ENCODE measurements at places on chromosomes 3 and 15.

DNA sequence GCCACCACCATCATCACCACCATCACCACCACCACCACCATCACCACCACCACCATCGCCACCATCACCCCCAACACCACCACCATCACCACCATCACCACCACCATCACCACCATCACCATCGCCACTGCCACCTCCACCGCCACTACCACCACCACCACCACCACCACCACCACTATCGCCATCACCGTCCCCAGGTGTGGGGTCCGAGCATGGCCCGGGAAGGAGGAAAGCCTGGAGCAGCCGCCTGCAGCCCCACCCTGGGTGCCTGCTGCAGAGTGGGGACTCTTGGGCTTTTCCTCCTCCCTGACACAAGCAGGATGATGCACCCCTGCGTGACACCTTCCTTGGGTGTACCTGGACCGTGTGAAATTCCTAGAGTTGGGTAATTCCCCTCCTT, 43.9 kb downstream of the MUC4 start:
- DNase-seq: no peak

GRCh38 chr3:24591191-24591590, 96.5 kb upstream of the THRB start:
- no peak for DNase-seq

DNA sequence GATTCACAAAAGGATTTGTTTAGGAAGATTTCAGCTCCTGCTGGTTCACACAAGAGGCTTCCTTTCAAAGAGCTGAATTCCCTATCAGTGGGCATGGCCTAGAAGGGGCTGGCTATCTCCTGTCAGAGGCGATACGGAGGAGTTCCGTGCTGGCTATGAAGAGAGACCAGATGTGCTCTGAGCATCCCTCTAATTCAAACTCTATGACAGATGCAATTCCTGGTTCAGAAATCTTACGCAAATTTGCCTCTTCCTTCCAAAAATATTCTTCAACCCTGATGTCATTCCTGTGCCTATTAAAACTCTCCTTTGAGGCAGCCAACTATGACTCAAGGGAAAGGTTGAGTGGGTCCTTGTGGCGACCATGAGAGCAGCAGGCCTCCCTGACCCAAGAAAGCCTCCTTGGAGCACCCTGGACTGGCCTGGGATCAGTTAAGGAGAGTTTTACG, 139.3 kb upstream of the HES1 start:
- DNase-seq: no peak

DNA sequence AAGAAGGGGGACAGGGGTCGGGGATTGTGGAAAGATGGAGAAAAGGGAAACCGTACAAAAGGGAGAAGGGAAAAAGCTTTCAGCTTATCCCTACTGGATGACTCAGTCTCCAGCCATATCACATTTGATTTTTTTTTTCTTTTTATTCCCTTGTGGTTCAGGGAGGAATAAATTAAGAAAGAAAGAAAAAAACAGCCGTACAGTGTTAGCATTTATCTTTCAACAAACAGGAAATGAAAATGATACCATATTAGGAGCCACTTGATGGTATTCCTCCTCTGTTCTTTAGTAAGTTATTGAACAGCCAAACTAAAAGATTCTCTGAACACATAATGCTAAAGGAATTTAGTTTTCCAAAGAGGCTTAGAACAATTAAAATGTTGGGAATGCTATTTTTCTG, 594.4 kb downstream of the FOXP1 start:
- DNase-seq: no peak

- DNase-seq: no peak
Measured at GRCh38 chr15:62059816-62060112, 483 bp downstream of the VPS13C start.

DNA sequence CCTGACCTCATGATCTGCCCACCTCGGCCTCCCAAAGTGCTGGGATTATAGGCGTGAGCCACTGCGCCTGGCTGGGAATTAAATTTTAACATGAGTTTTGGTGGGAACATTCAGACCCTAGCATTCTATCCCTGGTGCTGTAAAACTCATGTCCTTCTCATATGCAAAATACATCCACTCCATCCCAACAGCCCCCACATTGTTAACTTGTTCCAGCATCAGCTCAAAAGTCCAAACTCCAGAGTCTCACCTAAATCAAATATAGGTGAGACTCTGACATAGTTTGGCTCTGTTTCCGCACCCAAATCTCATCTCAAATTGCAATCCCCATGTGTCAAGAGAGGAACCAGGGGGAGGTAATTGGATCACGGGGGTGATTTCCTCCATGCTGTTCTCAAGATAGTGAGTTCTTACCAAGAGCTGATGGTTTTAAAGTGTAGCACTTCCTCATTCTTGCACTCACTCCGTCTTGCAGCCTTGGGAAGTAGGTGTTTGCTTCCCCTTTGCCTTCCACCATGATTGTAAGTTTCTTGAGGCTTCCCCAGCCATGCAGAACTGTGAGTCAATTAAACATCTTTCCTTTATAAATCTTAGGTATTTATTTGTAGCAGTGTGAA, 96.2 kb upstream of the PLCL2 start:
- DNase-seq: no peak

GRCh38 chr3:43328653-43329052, 42.3 kb downstream of the SNRK start:
- DNase-seq: no peak

DNA sequence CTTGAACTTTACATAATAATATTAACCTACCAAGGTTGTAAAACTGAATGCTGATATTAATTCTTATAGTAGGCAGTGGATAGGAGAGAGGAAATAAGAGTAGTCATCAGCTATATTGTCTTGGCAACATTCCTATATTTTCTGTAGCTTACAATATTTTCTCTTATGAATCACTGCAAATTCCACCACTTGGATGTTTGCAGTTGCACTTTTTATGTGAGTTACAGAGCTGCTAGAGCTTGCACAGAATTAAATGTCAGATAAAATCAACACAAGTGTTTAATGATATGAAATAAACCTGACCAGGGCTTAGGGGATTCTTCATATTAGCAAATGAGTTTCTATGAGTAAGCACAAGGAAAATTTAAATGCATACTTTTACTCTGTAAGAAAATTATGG, 1710.1 kb downstream of the SI start:
- no peak for DNase-seq

- DNase-seq: no peak
Measured at GRCh38 chr3:113354307-113354706, 87.0 kb downstream of the CFAP44 start.

GRCh38 chr15:89117790-89118189, 29.5 kb downstream of the ABHD2 start:
- no peak for DNase-seq

DNA sequence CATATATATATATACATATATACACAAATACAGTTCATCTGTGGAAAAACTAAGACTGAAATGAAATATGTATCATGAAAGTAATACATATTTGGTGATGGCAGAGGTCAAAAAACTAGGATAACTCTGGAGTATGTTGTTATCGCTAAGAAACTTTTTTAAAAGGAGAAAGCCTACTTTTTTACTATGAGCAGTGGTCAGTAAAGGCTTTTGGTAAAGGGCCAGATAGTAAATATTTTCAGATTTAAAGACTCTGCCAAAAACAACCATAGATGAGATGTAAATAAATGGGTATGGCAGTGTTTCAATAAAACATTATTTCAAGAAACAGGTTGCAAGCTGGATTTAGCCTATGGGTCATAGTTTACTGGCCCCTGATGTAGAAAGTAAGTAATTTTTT, 93.8 kb upstream of the TGFBR2 start:
- DNase-seq: no peak

GRCh38 chr3:154040283-154040682, 80.9 kb upstream of the ARHGEF26 start:
- DNase-seq: no peak

- DNase-seq: no peak
Measured at GRCh38 chr3:176950743-176951142, 246.5 kb downstream of the TBL1XR1 start.

- DNase-seq: no peak
Measured at GRCh38 chr3:138593488-138594149, 441 bp downstream of the CEP70 start.

GRCh38 chr15:67290319-67290718, 35.7 kb downstream of the IQCH start:
- DNase-seq: no peak

DNA sequence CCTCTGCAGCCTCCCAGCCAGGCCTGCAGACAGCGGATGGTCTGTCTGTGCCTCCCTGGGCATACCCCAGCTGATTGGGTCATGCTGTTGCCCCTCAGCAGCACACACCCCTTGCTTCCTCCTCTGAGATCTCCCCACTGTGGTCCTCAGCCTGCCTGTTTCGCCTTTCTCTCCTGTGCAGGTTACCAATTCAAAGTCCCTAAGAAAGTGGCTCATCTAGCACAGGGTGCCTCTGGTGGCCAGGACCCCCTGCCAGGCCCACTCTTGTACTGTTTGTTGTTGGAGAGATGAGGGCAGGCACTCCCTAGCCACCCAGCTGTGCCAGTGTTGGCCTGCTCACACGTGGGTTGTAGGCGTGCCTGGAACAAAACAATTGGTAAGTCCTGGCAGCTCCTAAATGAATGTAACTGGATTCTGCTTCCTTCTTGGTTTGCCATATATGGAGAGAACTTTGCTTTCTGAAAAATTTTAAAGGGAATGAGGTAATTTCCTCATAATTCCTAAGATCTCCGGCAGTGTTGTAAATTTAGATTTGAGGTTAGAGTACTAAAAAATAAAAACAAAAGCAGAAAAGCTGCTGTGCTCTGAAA, 213.2 kb upstream of the IL12A start:
- no peak for DNase-seq

GRCh38 chr3:98782824-98783500, 19.8 kb downstream of the ST3GAL6 start:
- no peak for DNase-seq

- DNase-seq: no peak
Measured at GRCh38 chr3:187684880-187685279, 14.7 kb upstream of the SST start.

DNA sequence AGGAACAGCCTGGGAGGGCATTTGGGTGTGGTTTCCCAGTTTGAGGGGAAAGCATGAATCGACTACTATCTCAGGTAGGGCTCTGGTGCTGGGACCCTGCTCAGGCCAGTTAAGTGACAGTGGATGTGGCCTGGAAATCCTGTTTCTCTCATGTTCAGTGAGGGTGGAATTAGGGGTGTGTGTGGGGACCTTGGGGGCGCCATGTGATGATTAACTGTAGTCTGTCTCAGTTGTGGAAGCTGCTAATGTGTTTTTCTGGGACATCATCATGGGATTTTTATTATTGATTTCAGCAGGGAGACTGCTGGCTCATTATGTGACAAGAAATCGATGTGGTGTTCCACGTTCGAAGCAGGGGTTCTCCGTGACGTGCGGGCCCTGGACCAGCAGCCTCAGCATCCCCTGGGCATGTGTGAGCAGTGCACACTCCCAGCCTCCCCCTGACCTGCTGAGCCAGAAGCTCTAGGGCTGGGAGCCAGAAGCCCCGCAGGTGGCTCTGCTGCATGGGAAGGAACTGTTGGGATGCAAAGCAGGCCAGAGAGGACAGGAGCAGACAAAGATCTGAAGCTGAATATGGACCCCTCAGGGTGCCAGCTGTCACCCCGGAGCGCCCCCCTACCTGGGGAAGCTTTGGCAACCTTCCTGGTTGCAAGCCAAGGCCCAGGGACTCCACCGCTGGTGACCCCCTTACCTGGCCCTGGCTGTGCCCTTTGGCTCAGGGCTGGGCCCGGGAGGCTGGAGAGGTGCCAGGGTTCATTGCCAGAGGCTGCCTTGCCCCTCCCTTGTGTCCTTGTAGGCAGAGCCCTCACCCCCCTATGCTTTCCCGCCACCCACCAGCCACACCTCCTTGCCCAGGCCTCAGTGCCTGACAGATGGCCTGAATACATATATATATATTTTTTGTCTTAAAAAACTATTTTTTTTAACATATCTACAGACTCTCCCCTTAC, 149.8 kb downstream of the APBA2 start:
- DNase-seq: no peak

- DNase-seq: no peak
Measured at GRCh38 chr15:85625856-85626255, 168.9 kb downstream of the KLHL25 start.

DNA sequence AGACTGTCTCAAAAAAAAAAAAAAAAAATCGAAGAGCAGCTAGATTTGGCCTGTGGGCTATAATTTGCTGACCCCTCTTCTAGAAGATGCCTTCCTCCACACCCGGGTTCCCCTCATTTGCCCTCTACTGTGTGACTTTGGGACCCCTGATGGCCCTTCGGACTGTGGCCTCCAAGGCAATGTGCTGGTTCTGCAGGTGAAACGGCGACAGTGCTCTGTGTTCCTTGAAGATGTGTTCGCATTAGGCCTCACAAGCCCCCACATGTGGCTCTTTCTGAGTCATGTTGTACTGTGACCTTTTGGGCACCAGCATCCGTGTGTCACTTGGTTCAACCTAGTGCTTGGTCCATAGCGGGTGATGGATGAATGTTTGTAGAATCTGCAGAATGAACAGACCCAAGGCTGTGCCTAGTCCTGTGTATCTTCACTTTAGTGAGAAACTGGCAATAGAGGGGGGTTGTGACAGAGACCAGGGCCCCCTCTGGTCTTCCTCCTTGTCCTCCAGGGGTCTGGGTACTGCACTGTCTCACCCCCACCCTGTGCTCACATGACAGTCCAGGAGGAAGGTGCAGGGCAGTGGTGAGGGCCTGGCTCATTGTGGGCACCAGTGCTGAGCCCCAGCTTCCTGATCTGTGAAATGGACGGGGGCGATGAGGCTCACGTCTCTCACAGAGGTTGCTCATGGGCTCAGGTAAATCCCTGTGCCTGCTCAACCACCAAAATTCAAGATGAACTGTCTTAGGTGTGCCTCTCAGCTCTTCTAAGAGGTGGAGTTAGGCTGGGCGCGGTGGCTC, 22.7 kb downstream of the GOLGA6L2 start:
- DNase-seq: no peak

GRCh38 chr3:194632226-194632808, 902 bp downstream of the TMEM44 start:
- DNase-seq: no peak

DNA sequence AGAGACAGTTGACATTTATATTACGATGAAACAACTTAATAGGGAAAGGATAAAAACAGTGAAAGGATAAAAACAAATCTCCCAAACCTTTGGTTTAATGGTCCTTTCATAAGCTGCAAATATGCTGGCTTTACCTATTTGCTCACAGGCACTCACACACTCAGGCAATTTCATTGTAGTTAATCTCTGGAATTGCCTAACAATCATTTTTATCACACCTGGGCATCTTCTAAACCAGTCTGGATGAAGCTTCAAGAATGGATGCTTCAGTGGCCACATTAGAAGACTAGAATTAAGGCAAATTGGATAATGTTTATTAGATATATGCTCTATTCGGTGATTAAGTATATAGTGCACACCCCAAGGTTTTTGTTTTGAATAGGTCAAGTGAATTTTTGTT, 13.5 kb downstream of the OSBPL10 start:
- no peak for DNase-seq

GRCh38 chr15:54277834-54278233, 299.6 kb downstream of the UNC13C start:
- no peak for DNase-seq
